ENCODE measurements at places on chromosomes 6 and 20.

DNA sequence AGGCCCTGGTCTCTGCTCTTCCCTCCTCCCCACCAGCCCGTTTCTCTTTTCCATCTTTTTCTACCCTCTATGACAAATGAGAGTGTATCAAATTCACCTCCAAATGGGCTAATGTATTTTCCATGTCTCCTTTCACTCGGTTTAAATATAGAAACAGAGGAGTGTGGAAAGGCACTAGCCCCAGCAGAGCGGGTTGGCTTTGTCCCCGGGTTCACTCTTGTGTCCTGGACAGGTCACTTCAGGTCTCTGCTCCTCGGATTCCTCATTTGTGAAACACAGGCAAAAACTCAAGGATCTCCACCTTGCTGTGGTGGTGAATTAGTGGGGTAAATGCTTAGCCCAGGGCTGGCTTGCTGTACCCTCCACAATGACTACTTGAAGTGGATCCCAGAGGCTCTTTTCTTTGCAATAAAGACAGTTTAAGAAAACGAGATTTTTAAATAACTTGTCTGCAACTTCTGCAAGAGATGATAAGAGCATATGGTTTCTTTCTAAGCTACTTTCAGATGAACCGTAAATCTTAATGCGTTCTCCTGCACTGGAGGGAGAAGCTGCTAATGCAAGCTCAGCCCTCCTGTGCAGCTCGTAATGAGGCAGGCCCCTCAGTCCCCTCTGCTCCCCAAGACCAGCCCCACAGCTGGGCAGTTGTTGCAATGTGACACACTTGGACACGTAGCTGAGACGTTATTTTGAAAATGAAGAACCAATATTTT, 292.9 kb downstream of the THBS2 start:
- no peak for DNase-seq

GRCh38 chr6:160132776-160133338, 11.2 kb downstream of the SLC22A1 start:
- DNase-seq = peak; percentile 40

DNA sequence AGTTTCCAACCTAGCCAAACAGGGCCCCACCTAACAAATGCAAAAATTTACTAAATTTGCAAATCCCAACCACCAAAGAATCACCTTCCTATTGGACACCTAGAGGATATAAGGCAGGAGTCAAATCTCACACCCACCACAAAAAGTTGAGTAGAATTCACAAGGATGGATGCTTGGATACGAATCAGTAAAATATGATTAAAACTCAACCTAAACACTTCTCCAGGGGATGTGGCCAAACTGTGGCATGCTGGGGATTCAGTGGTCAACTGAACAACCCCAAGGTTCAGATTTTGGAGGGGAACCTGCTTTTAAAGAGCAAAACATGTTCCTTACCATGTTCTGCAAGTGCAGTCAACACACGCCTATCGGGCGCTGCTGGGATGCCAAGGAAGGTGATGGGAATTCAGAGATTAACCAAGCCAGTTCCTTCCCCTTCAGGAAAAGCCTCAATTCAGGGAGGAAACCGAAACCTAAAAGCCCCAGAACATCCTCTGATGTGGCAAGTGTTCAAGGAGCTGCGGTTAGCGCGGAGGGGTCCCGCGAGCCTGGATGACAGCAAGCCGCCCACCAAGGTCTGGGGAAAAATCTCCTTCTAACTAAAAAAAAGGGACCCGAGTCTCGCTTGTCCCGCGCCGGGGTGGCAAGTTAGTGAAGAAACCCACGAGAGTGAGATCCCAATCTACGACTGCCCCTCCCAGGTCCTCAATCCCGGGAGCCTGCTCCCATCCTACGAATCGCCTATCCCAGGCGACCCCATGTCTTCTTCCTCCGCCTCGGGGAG, 902 bp downstream of the SAMHD1 start:
- DNase-seq = peak; percentile 33

DNA sequence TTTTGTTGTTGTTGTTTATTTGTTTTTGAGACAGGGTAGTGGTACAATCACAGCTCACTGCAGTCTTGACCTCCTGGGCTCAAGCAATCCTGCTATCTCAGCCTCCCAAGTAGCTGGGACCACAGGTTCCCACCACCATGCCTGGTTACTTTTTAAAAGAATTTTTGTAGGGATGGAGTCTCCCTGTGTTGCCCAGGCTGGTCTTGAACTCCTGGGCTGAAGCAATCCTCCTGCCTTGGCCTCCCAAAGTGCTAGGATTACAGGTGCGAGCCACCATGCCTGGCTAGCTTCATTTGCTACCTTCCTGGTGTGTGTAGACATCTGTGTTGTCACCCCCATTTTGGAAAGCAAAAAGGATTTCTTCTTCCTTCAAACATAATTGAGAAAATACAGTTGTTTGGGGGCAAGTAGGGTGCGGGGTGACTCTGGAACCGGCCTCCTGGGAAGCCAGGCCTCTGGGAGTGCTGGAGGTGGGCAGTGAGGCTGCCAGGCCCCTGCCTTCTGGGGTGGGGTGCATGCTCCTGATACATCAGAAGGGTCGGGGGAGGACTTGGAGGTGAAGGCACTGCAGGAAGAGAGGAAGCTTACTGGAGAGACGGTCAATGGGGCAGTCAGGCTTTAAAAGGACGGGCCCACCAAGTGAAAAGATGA, 28.4 kb downstream of the SYNJ2 start:
- DNase-seq = no peak

- no peak for DNase-seq
Measured at GRCh38 chr20:51678026-51678697, 90.0 kb downstream of the ATP9A start.

DNA sequence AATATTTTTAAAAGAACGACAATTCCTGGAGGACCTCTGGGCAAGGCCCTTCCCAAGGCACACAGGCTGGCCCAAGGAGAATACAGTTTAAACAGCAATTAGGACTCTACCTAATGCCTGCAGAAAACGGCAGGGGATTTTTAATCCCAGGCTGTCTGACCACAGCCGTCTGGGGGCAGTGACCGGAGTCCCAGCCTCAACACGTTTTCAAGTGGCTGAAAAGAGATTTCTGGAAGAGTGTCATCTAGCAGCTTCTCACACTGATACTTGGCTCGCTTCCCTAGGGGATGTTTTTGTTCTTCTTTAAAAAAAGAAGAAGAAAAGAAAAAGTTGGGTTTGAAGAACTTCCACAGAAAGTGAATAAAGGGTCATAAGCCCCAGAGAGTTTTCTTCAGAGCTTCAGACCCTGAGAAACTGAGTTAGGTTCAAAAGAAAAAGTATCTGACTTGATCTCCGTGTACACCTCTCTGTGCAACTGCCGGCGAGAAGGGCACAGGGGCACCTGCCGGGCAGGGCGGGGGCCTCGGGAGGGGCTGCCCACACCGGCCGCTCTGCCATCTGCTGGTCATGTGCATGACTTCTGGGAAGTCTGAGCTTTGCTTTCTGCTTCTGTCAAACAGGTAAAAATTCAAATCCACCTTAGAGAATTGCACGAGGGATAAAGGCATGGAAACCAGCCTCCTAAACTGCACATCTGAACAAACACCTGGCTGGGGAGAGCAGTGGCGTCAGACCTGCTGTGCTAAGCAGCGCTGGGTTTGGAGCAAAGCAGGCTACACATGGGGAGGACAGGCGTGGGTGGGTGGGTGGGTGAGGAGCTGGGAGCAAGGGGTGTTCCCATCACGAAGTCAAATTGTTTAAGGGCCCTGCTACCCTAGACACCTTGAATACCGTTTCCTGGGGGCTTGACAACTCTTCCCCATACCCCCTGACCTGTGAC, 33.0 kb downstream of the RRBP1 start:
- peak; percentile 71 for DNase-seq

DNA sequence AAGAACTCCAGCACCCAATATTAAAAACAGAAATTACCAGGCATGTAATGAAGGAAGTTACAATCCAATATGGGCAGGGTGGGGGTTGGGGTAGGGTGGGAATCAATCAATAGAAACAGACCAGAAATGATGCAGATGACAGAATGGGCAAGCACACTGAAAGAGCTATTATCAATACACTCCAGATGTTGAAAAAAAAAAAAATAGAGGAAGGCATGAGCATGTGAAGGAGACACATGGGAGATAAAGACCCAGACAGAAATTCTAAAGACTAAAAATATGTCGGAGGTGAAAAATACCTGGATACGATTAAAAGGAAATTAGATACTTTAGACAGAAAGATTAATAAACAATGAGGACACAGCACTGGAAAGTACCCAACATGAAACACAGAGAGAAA, 19.1 kb upstream of the ZC3H12D start:
- DNase-seq = no peak

- no peak for DNase-seq
Measured at GRCh38 chr6:63941747-63942470, 306.3 kb downstream of the PHF3 start.

GRCh38 chr6:114157848-114158247, 185.0 kb downstream of the HS3ST5 start:
- DNase-seq = no peak

DNA sequence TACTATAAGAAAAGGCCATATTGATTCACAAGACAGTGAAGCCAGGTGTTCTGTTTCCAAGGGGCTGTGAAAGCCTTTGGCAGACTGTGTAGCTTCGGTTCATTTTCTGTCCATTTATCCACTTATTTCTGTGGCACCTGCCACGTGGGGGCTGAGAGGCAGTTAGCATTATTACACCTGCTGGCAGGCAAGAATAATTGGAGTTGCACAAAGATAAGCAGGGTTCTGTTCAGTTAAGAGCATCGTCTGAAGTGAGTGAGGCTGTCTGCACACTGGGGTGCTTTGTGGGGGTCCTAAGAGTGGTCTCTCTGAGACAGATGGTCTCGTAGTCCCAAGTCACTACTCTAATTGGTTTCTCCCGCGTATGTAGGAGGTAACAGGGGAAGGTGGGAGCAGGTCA, 60.6 kb upstream of the CCN6 start:
- no peak for DNase-seq

DNA sequence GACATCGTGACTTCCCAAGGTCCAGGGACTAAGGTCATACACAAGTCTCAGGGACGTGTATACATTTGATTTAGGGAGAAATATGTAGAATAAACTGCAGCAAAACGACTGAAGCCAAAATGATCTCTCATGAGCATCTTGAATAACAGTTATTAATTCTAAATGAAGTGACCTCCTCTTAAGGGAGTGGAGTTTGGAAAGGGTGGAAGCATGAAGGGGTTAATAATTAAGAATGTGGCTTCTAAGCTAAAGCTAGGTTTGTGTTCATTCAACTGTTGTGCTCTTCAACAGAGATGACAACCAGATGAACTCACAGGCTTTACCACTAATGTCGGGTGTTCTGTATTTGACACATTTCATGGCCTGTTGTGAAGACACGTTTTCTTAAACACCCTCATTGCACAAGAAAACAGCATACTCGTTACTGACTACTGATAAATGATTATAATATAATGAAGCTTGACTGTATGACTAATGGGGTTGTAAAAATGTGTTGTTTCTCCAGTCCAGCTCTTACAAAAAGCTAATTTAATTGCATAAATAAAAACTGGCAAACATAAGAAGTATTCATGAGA, 1.5 kb downstream of the PPP1R14C start:
- no peak for DNase-seq

DNA sequence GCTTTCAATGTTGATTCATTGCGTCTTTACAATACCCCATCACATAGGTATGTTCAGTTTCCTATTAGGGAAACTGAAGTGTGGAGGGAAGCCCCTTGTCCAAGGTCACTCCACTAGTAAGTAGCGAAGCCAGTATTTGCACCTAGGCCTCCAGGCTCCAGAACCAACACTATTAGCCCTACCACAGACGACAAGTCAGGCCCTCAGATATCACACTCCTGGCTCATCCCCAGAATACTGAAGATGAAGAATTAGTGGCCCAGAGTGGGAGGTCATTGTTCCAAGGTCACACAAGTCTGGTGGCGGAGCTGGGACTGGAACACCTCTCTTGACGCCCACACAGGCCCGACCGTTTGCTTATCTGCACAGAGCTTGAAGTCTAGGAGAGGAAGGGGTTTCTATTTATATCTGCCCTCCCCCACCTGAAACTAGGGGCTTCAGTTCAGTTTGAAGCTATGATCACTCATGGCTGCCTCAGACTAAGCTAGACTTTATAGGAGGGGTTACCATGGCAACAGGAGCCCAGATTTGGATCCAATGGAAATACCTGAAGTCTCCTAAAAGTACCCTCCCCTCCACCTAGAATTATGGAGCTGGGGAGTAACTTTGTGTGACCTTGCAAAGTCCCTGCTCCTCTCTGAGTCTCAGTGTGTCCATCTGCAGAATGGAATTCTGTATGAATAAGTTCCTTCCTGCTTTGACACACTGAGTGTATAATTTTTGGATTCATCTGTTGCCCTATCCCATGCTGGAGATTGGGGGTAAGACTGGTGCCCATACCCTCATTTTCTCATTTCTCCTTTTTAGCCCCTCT, 2.2 kb downstream of the SNTA1 start:
- no peak for DNase-seq

- DNase-seq = peak; percentile 68
Measured at GRCh38 chr6:28981833-28982475, 23.2 kb downstream of the ZNF311 start.

- no peak for DNase-seq
Measured at GRCh38 chr20:53870426-53871315, 199.7 kb downstream of the BCAS1 start.

GRCh38 chr6:97138581-97138980, 144.4 kb downstream of the MMS22L start:
- no peak for DNase-seq

DNA sequence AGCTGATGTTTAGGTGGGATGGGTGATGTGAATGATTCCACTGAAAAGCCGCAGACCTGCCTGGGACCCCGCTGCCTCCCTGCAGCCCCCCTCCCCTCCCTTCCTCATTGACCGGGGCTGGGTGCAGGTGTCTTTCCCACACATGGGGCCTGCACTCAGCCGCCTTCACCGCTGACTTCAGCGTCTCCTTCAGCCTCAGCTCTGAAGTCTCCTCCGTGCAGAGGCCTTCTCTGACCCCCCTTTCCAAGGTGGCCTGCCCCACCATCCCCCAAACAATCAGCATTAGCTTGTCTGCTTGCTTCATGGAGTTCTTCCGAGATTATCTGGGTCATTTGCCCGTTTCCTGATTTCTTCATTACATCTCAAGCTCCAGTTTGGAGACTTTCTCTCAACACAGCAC, 140.7 kb downstream of the SMOC2 start:
- DNase-seq = no peak

DNA sequence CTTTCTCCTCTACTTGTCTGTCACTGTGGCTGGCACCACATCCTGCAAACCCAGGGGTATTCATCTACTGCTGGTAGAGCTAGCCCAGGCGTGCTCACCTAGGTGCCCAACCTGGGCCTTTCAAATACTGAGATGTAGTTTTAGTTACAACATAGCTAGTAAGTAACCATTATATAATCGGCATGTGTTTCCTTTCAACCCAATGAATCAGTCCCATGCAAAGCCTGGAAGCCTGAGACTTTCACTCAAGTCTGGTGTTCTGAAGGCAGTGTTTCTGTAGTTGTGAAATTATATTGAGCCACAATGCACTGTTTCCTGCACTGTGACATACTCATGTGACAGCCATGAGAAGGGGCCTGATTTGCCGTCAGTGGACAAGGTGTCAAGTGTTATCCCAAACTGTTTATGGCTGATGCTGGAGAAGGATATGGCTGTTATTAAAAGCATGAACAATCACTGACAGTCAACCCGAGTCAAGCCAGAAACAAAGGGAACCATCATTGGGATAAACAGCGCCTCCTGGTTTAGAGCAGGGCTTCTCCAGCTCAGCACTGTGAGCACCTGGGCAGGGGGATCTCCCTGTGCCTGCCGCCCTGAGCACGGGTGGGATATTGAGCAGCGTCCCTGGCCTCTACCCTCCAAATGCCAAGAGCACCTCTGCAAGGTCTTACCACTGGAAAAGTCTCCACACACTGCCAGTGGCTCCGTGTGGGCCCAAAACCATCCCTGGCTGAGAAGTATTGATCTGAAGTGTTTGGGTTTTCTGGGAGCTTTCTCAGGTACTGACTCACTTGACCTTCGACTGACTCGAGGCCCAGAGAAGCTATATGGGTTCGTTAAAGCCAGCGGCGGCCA, 1.6 kb downstream of the PSMA7 start:
- DNase-seq = no peak

Measured in GM13976 (cell line).